GM12864 (cell line): ENCODE measurements at places on chromosomes 5 and 9.

GRCh38 chr9:110977259-110977709 is 61.0 kb downstream of the LPAR1 start:
- no peak for DNase-seq

DNA sequence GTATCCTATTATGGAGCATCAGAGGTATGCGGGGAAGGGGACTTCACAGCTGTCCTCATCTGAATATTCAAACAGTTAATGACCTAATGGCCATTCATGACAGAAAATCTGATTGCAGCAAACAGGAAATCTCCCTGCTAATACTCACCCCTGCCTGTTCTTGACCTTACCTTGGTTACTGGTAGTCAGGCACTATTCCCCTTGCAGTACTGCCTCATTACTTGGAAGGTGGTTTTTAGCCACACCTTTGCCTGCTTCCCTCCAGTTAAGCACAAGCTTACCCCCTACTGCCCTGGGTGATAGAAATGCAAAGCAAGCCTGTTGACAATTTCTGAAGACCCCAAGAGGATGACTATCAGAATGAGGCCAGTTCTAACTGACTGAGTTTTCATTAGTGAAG is 332.4 kb downstream of the NTRK2 start:
- no peak for DNase-seq

DNA sequence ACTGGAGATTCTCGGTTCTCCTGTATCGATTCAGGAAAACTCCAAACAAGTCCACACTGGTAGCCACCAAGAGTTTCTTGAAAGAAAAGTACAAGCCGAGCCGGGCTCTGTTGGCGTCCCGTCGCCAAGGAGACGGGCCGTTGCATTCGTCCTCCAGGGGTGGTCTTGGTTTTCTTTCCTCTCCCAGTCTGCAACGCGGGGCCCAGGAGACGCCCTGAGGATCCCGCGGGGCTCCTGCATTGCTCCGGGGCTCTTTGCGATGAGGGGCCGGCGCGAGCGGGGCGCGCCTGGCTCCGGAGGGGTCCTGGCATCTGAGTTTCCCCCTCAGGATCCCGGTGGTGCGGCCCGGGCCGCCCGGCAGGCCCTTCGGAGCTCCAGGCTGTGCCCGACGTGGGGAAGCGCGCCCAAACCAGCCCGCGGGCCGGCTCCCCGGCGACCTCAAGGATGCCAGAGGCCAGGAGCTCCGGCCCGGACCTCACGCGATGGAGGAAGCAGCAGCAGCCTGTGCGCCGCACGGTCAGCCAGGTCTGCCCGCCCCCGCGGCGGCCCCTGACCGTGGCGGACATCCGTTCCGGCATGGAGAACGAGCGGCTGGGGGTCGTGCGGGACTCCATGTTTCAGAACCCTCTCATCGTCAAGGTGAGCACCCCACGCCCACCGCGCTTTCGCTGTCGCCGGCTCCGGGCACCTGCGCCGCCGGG is at the start of gene CFAP77:
TSS of gene CFAP77 (plus strand) at position 384 of the 701 bp plus-strand sequence. CDS start at position 445, 61 bp downstream.
- no peak for DNase-seq

- no peak for DNase-seq
These were observed 184.9 kb upstream of the IL12B start for GRCh38 chr5:159515197-159515596.

GRCh38 chr9:113179839-113180238 is 29.0 kb downstream of the SLC31A2 start:
- DNase-seq, result no peak

GRCh38 chr9:131349881-131350563 is 43.9 kb upstream of the PRRC2B start:
- DNase-seq, result peak; percentile 43

DNA sequence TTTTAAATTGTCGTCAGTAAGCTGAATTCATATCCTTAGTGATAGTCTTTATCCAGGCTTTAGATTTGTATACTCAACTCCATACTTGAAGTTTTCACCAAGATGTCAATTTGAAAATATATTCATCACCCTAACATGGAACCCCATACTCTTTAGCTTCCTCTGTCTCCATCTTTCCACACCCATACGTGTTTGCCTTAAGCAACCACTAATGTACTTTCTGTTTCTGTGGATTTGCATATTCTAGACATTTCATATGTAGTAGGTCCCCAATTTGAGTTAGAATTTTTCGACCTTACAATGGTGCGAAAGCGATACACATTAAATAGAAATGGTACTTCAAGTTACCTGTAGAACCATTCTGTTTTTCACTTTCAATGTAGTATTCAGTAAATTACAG is 65.2 kb downstream of the NSD1 start:
- no peak for DNase-seq

DNA sequence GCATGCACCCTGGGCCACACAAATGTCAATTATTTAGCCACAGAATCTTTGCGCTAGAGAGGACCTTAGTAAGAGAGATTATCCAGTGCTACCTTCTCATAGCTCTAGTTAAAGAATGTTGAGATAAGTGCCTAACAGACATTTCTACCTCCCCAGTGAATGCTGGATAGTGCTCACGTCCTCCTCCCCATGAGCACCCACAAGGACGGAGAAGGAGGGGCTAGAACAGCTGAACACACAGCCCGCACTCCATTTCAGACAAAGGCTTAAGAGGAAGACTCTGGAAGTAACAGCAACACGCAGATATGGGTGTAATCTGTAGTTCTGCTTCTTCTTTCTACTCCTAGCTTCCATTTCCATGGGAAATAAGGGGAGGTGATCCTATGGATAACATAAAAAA is 120.5 kb downstream of the FEM1C start:
- DNase-seq, result no peak

- no peak for DNase-seq
These were observed 117.8 kb upstream of the PTCH1 start for GRCh38 chr9:95634536-95634935.

DNA sequence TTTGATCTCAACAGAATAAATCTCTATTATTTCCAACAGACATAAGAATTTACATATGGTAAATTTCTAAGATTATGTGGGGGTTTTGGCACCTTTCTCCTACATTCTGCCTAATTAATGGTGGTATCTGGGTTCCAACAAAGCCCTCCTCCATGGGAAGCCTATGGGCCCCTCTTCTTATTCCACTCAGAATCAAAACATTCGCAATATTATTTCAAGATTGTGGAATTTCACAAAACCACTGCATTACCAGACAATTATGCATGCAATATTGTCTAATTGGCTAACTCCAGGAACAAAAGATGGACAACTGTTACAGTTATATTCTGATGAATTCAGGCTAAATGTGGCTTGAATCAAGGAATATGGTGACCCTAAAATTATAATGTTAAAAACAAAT is 434.0 kb downstream of the NFIB start:
- no peak for DNase-seq

DNA sequence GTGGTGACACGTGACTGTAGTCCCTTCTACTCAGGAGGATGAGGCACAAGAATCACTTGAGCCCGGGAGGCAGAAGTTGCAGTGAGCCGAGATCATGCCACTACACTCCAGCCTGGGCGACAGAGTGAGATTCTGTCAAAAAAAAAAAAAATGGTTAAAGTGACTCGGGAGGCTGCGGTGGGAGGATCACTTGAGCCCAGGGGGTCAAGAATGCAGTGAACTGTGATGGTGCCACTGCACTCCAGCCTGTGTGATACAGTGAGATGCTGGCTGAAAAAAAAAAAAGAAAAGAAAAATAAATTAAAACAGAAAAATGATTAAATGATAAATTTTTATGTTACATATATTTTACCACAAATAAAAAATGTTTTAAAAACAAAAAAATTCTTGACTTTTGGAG is 51.9 kb downstream of the KLF4 start:
- DNase-seq, result no peak

DNA sequence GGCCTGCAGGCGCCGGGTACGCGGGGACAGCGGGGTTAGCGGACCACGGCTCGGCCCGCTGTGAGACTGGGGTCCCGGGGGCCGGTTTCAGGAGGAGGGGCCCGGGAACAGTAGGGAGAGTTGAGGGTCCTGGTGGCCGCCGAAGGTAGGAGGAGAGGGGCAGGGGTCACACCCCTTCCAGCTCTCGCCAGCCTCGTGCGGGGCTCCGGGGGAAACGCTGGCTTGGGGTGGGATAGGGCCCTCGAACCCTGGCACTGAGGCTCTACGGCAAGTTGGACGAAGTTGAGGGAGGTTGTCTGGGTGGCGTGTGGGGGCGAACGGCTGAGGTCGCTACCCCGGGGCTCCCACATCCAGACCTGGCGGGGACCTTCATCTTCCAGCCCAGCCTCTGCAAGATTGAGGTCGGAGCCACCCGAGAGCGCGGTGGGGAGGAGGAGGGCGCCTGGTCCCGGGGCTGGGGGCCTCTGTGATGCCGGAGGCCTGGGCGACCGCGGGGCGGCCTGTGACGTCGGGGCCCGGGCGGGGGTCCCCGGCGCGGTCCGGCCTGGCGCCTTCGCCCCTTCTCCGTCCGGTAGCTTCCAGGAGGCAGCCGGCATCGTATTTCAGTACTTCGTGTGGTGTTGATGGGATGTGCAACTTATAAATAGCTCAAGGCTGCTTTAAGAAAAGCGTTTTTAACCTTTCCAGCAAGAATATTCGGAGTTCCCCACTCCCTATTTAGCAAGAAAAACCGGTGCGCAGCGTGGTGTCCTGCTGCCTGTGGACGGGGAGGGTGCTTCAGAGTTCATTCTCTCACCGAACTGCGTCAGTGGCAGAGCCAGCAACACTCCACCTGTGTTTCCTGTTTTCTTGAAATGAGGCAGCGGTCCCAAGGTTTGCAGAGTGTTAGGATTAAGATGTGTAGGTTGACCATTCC is 902 bp downstream of the HABP4 start:
- DNase-seq, result no peak
